ENCODE measurements at places on chromosomes 3 and 15. TPM values are rescaled to one million over a fixed set of nuclear protein-coding genes. Genes with fewer than 3 reads are reported as not detected.

GRCh38 chr15:67039384-67040075 lies 25.9 kb upstream of the SMAD3 start:
- DNase-seq = no peak

GRCh38 chr15:93235926-93236780 lies 147.1 kb upstream of the RGMA start:
- no peak for DNase-seq

DNA sequence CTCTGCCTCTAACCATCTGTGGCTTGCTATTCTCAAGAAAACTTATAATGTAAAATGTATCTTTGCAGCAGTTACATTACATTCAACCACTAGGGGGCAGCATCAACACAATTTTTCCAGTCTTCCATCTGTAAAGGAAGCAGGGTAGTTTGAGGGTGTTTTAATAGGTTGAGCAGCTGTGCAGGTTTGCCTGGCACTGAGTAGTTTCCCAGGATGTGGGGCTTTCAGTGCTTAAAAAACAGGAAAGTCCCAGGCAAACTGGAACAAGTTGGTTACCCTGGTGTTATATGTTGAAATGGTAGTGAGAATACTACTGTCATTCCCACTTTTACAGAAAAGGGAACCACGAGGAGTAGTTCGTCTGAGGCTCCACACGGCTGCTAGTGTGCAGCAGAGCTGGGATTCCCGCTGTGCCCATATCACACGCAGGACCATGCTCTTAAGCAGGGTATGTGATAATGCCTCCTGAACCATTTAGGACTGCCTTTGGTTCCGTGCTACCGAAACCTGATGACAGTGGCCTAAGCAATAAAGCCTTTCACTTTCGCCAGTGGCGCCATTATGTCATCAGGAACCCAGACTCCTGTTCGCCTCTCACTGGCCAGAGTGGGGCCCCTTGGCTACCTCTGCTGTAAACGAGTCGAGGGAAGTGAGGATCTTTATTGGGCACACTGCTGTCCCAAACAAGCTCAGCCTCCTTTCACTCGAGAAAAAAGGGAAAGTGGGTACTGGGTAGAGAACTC lies 64.7 kb upstream of the ZBTB38 start:
- peak; percentile 86 for DNase-seq

DNA sequence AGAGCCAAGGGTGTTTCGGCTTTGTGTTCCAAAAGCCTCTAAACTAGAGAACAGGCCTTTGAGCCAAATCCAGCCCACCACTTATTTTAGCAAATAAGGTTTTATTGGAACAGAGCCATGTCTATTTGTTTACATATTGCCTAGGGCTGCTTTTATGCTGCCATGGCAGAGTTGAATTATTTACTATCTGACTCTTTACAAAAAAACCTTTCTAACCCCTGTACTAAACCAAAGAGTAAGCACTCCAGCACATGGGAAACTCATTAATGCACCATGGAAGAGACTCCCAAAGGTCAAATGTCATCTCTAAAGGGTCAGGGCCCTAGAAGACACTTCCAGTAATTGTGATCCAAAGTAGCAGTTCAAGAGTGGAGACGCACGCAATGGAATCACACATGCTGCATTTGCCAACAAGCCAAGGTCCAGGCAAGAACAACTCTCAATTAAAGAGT lies 22.3 kb downstream of the OSBPL10 start:
- DNase-seq = no peak

- no peak for DNase-seq
Measured at GRCh38 chr3:47611576-47611975, 32.9 kb upstream of the CSPG5 start.

- DNase-seq = no peak
Measured at GRCh38 chr15:95734422-95735316, 595.8 kb upstream of the NR2F2 start.

- DNase-seq = no peak
Measured at GRCh38 chr3:42682301-42683070, 2.9 kb upstream of the KLHL40 start.

DNA sequence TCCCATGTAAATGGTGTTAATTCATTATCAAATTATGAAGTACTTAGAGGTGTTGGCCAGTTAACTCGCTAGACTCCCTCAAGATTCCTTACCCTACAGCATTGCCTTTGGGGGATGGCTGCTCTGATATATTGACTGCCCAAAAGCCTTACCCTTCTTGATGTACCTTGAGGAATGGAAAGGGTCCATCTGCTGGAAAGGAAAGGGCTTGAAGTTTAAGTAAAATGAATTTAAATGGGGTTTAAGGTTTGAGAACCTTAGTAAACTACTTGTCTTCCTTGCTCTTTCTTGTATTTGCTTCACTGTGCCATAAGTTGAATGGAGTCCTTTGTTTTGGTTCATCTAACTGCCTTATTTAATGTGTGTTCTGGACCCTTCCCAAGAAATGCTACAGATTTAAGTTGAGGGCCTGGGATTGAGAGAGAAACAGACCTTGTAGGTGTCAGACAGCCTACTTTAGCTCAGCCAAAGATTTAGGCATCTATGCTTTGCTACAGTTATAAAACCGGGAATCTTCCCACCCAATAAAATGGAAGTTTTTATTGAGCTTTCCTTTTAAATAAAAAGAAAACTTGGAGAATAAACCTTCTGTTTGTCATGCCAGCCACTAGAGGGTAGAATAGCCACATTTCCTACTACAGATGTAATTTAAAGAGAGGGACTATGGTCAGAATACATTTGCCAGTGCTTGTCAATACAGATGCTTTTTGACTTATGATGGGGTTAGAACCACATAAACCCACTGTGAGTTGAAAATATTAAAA lies 25.3 kb downstream of the CMSS1 start:
- peak; percentile 73 for DNase-seq

GRCh38 chr3:142275856-142276255 lies 50.5 kb upstream of the GK5 start:
- peak; percentile 96 for DNase-seq

- DNase-seq = no peak
Measured at GRCh38 chr15:85753791-85754452, 40.8 kb downstream of the KLHL25 start.

GRCh38 chr3:161508852-161509477 lies 12.4 kb downstream of the OTOL1 start:
- no peak for DNase-seq

- peak; percentile 99 for DNase-seq
Measured at GRCh38 chr3:171306631-171307030, 153.6 kb downstream of the TNIK start.

DNA sequence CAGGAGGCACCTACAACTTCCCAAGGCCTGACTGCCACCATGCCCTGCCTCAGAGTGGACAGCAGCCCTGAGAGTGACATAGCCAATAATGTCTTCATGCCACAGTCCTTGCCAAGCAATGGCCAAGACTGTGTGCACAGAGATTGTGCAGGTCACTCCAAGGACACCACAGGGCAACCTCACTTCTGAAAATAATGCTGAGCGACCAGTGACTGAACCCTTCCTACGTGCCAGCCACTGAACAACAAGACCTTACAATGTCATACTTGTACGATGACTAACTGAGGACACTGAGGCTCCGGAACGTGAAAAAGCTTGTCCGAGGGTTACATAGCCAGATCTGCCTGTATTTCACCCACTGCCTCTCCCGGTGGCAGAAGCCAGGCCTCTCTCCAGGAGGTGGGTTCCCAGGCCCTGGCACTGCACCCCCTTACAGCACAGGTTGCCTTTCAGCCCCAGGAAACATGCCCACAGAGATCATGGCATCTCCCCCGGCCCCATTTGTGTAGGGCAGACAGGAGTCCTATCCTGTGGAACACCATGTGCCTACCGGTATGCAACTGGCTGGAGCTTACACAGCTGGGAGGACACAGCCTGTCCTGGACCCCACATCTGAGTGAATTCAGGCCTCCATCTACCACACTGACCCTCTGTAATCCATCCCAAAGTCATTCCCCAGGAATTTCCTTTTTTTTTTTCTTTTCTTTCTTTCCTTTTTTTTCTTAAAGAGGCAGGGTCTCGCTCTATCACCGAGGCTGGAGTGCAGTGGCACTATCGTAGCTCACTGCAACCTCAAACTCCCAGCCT lies 72.3 kb downstream of the SLC12A8 start:
- peak; percentile 61 for DNase-seq

- DNase-seq = no peak
Measured at GRCh38 chr3:37862903-37863815, 1.5 kb downstream of the CTDSPL start.

The ABHD5 gene
- total RNA-seq = 33.6 TPM

The CCR3 gene
- not detected for total RNA-seq

The SLC9C1 gene
- total RNA-seq = not detected

The VGLL3 gene
- total RNA-seq = 97.3 TPM

The KIF7 gene
- total RNA-seq = 5.0 TPM

The CCRL2 gene
- total RNA-seq = 0.28 TPM

The CGGBP1 gene
- 37.8 TPM for total RNA-seq
